ENCODE measurements at places on chromosomes 4 and X. TPM values are rescaled to one million over a fixed set of nuclear protein-coding genes. Genes with fewer than 3 reads are reported as not detected.

The PLXNB3 gene
- 38.1 TPM for total RNA-seq

The DCAF8L2 gene
- not detected for total RNA-seq

The TRIM60 gene
- not detected for total RNA-seq

- peaks cover 91% of the 10 kb centered on the region for H3K36me3 ChIP-seq
- H3K27me3 ChIP-seq: no peaks in the 10 kb centered on the region
- H3K4me3 ChIP-seq: no peak overlapping the region
- H3K27ac ChIP-seq: no peak overlapping the region
- no peak for DNase-seq
These were observed 84.0 kb downstream of the PDS5A start for GRCh38 chr4:39893693-39894072.

The SLC10A3 gene
- 22.9 TPM for total RNA-seq

- no peak for DNase-seq
- H3K4me3 ChIP-seq: no peak overlapping the region
- H3K27ac ChIP-seq: no peak overlapping the region
- no peaks in the 10 kb centered on the region for H3K27me3 ChIP-seq
- H3K4me1 ChIP-seq: peaks cover 67% of the 10 kb centered on the region
These were observed 2.9 kb downstream of the ANXA5 start for GRCh38 chr4:121693886-121694285.

The EDA2R gene
- total RNA-seq: 1.4 TPM

DNA sequence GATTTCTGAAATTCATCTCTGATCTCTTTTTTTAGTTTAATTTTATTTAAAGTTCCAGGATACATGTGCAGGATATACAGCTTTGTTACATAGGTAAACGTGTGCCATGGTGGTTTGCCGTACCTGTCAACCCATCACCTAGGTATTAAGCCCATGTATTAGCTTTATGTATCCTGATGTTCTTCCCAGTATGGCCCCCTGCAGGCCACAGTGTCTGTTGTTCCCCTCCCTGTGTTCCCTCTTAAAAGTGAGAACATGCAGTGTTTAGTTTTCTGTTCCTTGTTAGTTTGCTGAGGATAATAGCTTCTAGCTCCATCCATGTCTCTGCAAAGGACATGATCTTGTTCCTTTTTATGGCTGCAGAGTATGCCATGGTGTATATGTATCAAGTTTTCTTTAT is 153.2 kb downstream of the RAPGEF2 start:
- H3K4me1 ChIP-seq: peaks cover 3% of the 10 kb centered on the region
- no peaks in the 10 kb centered on the region for H3K27me3 ChIP-seq
- DNase-seq: no peak

The ERCC6L gene
- total RNA-seq: not detected

DNA sequence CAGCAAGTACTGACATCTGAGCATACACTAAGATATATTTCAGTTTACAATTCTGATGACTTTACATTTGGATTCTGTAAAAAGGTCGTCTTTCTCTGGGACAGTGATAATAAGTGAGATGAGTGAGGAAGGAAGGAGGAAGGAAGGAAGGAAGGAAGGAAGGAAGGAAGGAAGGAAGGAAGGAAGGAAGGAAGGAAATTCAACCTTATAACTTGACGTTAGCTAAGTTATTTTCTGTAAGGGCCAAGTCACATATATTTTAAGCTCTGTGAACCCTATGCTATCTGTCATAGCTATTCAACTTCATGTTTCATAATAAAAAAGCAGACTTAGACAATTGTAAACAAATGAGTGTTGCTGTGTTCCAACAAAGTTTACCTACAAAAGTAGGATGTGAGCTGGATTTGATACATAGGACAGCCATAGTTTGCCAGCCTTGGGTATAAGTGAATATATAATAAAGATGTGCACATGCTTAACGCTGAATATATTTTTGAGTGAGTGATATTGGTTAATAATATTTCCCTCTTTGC is 753.0 kb upstream of the NDST4 start:
- no peak for DNase-seq
- no peak overlapping the region for H3K27ac ChIP-seq
- H3K4me3 ChIP-seq: no peak overlapping the region
- no peaks in the 10 kb centered on the region for H3K4me1 ChIP-seq
- H3K27me3 ChIP-seq: no peaks in the 10 kb centered on the region
- H3K36me3 ChIP-seq: no peaks in the 10 kb centered on the region

The RASGEF1B gene
- 11.4 TPM for total RNA-seq

- no peak overlapping the region for H3K4me3 ChIP-seq
- DNase-seq: no peak
- H3K36me3 ChIP-seq: no peaks in the 10 kb centered on the region
These were observed 22.9 kb upstream of the PUDP start for GRCh38 chrX:7170898-7171297.

The RTL3 gene
- total RNA-seq: 1.1 TPM

DNA sequence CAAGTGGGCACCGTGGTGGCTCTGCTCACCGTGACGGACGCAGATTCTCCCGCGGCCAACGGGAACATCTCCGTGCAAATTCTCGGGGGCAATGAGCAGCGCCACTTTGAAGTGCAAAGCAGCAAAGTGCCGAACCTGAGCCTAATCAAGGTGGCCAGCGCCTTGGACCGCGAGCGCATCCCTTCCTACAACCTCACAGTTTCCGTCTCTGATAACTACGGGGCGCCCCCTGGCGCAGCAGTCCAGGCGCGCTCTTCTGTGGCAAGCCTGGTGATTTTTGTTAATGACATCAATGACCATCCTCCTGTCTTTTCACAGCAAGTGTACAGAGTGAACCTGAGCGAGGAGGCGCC is 2.7 kb downstream of the FAT4 start:
- peak overlapping the region; percentile 92 for H3K4me3 ChIP-seq
- peaks cover 55% of the 10 kb centered on the region for H3K4me1 ChIP-seq

The KLHL4 gene
- total RNA-seq: 2.2 TPM

The MTM1 gene
- total RNA-seq: 23.5 TPM

The ZCCHC18 gene
- total RNA-seq: 2.9 TPM

DNA sequence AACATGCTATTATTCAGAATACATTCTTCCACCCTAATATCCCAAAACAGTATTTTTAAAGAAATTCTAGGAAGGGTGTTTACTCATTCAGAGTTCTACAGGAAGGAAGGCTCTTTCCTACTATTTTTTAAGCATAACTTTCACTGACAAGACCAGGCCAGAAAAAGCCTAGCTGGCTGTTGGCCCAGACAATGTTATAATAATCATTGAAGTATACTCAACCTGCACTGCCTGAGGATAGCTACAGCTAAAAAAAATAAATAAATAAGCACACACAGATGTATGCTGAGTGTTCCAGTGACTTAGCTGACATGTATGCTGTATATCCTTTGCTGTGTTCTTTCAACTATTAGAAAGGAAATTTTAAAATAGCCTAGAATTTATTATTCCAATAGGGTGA is 145.8 kb upstream of the SPRY1 start:
- DNase-seq: peak; percentile 75
- H3K27ac ChIP-seq: no peak overlapping the region
- no peaks in the 10 kb centered on the region for H3K27me3 ChIP-seq
- no peaks in the 10 kb centered on the region for H3K36me3 ChIP-seq

DNA sequence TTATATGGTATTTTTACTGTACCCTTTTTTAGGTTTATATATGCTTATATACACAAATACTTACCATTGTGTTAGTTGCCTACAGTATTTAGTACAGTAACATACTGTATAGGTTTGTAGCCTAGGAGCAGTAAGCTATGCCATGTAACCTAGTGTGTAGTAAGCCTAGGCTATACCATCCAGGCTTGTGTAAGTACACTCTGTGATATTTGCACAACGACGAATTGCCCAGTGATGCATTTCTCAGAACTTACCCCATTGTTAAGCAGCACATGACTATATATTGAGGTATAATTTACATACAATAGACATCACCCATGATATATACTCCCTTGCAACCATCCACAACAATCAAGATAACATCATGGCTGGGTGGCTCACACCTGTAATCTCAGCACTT is 40.1 kb downstream of the STAG2 start:
- H3K4me3 ChIP-seq: no peak overlapping the region
- DNase-seq: no peak

- H3K36me3 ChIP-seq: no peaks in the 10 kb centered on the region
- no peak overlapping the region for H3K4me3 ChIP-seq
- no peaks in the 10 kb centered on the region for H3K4me1 ChIP-seq
- no peaks in the 10 kb centered on the region for H3K27me3 ChIP-seq
- H3K27ac ChIP-seq: no peak overlapping the region
- no peak for DNase-seq
These were observed 231.8 kb downstream of the BANK1 start for GRCh38 chr4:102022343-102022742.

GRCh38 chr4:138405934-138406567 is 163.9 kb upstream of the SLC7A11 start:
- no peaks in the 10 kb centered on the region for H3K27me3 ChIP-seq
- DNase-seq: no peak
- peaks cover 10% of the 10 kb centered on the region for H3K4me1 ChIP-seq
- H3K4me3 ChIP-seq: no peak overlapping the region
- H3K27ac ChIP-seq: no peak overlapping the region
- no peaks in the 10 kb centered on the region for H3K36me3 ChIP-seq

The UGT2B15 gene
- total RNA-seq: 0.36 TPM

The FAM9B gene
- total RNA-seq: not detected

DNA sequence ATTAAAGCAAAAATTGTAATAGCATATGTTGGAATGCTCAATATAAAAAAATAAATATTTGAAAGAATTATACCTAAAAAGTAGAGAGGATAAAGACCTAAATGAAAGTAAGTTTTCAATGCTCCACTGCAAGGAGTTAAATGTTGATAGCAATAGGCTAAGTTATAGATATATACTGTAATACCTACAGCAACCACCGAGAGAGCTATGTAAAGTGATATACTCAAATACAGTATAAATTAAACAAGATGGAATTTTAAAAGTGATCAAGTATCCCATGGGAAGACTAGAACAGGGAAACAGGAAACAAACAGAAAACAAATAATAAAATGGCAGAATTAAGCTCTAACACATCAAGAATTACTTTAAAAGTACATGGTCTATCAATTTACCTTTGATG is 73.9 kb downstream of the CASP3 start:
- no peak overlapping the region for H3K4me3 ChIP-seq
- no peak overlapping the region for H3K27ac ChIP-seq
- H3K36me3 ChIP-seq: no peaks in the 10 kb centered on the region
- no peaks in the 10 kb centered on the region for H3K4me1 ChIP-seq
- no peaks in the 10 kb centered on the region for H3K27me3 ChIP-seq

The FGF13 gene
- total RNA-seq: 9.6 TPM

- no peak overlapping the region for H3K27ac ChIP-seq
- no peak for DNase-seq
- H3K27me3 ChIP-seq: no peaks in the 10 kb centered on the region
- no peaks in the 10 kb centered on the region for H3K4me1 ChIP-seq
- peaks cover 66% of the 10 kb centered on the region for H3K36me3 ChIP-seq
- no peak overlapping the region for H3K4me3 ChIP-seq
These were observed 46.0 kb upstream of the GUCY1B1 start for GRCh38 chr4:155712846-155713245.

The SCML2 gene
- 2.6 TPM for total RNA-seq

The CENPVL2 gene
- total RNA-seq: not detected

The FANCB gene
- 1.4 TPM for total RNA-seq

The MAOB gene
- total RNA-seq: 65.4 TPM

The UGT2B10 gene
- total RNA-seq: not detected

All from sigmoid colon (tissue), 7 donors.